Spleen (tissue), 13 donors: ENCODE measurements at places on chromosomes 11 and 22. TPM values are rescaled to one million over a fixed set of nuclear protein-coding genes. Genes with fewer than 3 reads are reported as not detected.

The FAM181B gene
- not detected for total RNA-seq

The CLMP gene
- 36.5 TPM for total RNA-seq

The GSTT2B gene
- 2.0 TPM for total RNA-seq

The GPHA2 gene
- not detected for total RNA-seq

The CRYBB2 gene
- not detected for total RNA-seq

The TSKU gene
- 12.0 TPM for total RNA-seq

The OR8D4 gene
- not detected for total RNA-seq

The CSF2RB gene
- 36.6 TPM for total RNA-seq

The PKP3 gene
- not detected for total RNA-seq

The EMID1 gene
- 90.3 TPM for total RNA-seq

The LINC01488 gene
- total RNA-seq: not detected

The SCUBE2 gene
- 5.6 TPM for total RNA-seq

The AGBL2 gene
- 2.0 TPM for total RNA-seq

- peaks cover 3% of the 10 kb centered on the region for H3K36me3 ChIP-seq
- H3K27ac ChIP-seq: no peak overlapping the region
- DNase-seq: no peak
- H3K27me3 ChIP-seq: no peaks in the 10 kb centered on the region
These were observed 10.4 kb downstream of the LMF2 start for GRCh38 chr22:50497093-50497492.

- no peak overlapping the region for H3K4me3 ChIP-seq
- H3K27me3 ChIP-seq: no peaks in the 10 kb centered on the region
These were observed 20.8 kb downstream of the KCNA4 start for GRCh38 chr11:29996016-29996415.

GRCh38 chr11:110432713-110433392 lies 3.1 kb downstream of the FDX1 start:
- peaks cover 40% of the 10 kb centered on the region for H3K4me1 ChIP-seq
- no peak for DNase-seq
- no peak overlapping the region for H3K4me3 ChIP-seq
- no peaks in the 10 kb centered on the region for H3K27me3 ChIP-seq
- H3K27ac ChIP-seq: no peak overlapping the region
- H3K36me3 ChIP-seq: no peaks in the 10 kb centered on the region

DNA sequence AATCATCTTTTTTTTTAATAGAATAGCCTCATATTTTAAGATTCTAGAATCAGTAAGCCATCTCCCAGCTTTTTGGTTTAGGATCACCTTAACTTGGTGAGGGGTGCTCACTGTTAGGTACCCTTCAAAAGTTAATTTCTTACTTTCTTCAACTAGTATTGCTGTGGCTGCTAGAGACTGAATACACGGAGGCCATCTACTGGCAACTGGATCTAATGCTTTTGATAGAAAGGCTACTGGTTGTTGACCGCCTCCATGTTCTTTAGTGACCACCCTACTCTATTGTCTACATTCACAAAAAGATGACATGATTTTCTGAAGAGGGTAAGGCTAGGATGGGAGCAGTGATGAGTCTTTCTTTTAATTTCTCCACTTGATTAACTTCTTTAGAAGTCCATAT lies 16.7 kb upstream of the ALDH3B2 start:
- H3K4me1 ChIP-seq: no peaks in the 10 kb centered on the region
- DNase-seq: no peak
- H3K27ac ChIP-seq: no peak overlapping the region
- H3K36me3 ChIP-seq: no peaks in the 10 kb centered on the region

GRCh38 chr11:82903843-82904586 lies 2.5 kb downstream of the DDIAS start:
- no peak for DNase-seq
- H3K27ac ChIP-seq: no peak overlapping the region
- no peaks in the 10 kb centered on the region for H3K36me3 ChIP-seq
- no peak overlapping the region for H3K4me3 ChIP-seq
- peaks cover 17% of the 10 kb centered on the region for H3K27me3 ChIP-seq

DNA sequence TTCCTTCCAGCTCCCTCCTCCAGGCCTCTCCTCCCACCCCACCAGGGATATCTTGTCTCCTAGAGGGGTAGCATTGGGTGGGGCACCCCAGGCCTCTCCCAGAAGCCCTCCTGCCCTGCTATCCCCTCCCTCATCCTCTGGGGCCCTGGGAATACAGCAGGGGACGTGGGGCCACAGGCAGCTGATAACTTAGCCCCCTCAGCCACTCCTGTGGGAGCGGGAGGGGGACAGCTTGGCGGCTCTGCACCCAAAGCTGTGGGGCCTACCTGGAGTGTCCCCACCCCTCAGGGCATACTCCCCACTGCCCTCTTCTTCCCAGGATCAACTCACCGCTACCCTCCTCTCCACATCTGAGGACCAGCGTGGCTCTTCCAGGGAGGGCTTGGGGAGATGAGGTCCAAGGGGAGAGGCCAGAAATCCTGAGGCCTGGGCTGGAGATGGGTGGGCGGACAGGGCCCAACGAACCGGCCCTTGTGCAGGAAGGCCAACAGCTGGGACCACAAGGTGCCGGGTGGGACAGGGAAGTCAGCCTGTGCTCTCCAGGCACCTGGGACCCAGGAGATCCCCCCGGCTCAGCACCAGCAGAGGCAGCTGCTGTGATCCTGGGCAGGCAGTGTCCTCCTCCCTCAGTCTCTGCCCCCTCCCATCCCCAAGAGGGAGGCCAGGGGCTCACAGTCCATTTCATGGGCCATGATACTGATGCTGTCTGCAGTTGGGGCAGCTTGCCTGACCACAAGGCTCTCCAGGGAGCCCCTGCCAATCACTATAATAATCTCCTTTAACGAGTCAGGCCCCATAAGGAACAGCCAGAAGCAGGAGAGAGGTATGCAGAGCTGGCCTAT lies 23.2 kb downstream of the NEAT1 start:
- H3K27me3 ChIP-seq: no peaks in the 10 kb centered on the region
- peak; percentile 78 for DNase-seq
- H3K4me3 ChIP-seq: no peak overlapping the region
- H3K36me3 ChIP-seq: peaks cover 15% of the 10 kb centered on the region

DNA sequence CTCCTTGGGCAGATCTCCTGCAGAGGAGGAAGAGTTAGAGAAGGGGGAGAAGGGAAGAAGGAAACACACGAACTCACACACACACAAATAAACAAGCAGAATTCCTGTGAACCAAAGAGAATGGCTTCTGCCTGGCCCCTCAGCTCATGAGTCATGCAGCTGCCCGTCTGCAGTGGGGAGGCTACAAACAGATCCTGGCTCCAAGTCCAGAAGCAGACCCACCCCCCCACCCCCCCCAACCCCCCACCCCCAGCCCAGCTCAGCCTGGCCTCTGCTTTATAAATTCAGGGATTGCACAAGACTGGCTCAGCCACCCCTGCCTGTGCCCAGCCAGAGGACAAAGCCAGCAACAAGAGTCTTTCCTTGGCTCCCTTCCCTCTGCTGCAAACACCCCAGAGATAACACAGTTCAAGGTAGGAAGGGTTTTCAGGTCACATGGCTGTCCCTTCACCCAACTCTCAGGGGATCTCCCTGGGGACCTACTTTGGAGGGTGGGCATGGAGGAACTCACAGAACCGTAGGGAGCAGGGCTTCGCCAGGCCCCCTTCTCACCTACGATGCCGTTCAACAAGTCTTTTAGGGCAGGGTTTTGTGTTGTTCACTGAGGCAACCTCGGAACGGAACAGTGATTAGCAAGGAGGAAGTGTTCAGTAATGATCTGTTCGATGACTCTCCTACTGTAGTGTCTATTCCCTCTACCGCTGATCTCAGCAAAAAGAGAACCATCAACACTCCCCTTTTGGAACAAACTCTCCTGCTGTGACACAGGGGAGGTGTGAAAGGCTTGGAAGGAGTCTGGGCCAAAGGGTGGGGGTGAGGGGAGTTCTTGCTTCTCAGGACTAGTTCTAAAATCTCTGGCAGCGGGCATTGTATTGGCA lies 35.5 kb downstream of the RPL27A start:
- H3K4me1 ChIP-seq: peaks cover 36% of the 10 kb centered on the region
- no peak for DNase-seq
- no peak overlapping the region for H3K4me3 ChIP-seq
- peak overlapping the region; percentile 59 for H3K27ac ChIP-seq

GRCh38 chr11:10993640-10994039 lies 135.8 kb upstream of the ZBED5 start:
- H3K4me1 ChIP-seq: no peaks in the 10 kb centered on the region
- H3K27ac ChIP-seq: no peak overlapping the region
- no peaks in the 10 kb centered on the region for H3K36me3 ChIP-seq
- no peak overlapping the region for H3K4me3 ChIP-seq
- H3K27me3 ChIP-seq: no peaks in the 10 kb centered on the region

GRCh38 chr11:46480166-46480726 lies 88.7 kb upstream of the CHRM4 start:
- no peaks in the 10 kb centered on the region for H3K36me3 ChIP-seq
- H3K4me3 ChIP-seq: no peak overlapping the region
- no peak overlapping the region for H3K27ac ChIP-seq
- no peaks in the 10 kb centered on the region for H3K27me3 ChIP-seq
- H3K4me1 ChIP-seq: no peaks in the 10 kb centered on the region
- no peak for DNase-seq

DNA sequence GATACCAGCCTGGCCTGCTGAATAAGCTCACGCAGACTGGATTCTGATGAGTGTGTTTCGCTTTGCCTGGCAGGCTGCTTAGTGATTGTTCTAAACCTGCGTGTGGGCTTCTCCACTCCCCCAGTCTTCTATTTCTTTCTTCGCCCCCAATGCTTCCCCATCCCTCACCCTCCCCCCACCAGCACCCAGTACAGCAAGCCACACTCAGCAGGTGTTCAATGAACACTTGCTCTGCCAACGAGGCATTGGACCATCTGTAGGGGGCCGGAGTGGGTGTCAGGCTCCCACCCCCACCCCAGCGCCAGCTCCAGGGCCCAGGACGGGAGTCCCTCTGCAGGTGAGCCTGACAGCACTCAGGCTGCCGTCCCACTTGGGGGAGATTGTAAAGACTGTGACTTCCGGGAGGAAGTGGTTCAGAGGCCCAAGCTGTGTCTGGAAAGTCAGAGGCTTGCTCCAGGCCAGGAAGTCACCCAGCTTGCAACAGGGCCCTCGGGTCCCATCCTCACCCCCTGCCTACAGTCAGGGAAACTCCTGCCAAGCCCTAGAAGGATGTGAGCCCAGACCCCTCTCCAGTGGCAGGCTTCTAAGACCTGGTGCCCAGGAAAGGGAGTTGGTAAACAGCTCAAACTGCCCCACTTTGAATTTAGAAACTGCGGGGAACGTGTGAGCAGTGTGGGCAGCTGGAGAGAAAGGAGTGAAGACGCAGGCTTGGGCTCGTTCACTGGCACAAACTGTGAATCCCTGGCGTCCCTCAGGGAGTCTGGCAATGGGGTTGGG lies 66.3 kb upstream of the PRDM11 start:
- peak overlapping the region; percentile 83 for H3K27ac ChIP-seq
- peak overlapping the region; percentile 54 for H3K4me3 ChIP-seq
- H3K36me3 ChIP-seq: no peaks in the 10 kb centered on the region
- H3K27me3 ChIP-seq: no peaks in the 10 kb centered on the region
- peaks cover 54% of the 10 kb centered on the region for H3K4me1 ChIP-seq

GRCh38 chr11:18669711-18670110 lies 28.9 kb upstream of the TMEM86A start:
- H3K4me1 ChIP-seq: no peaks in the 10 kb centered on the region
- H3K4me3 ChIP-seq: no peak overlapping the region
- no peak for DNase-seq
- no peaks in the 10 kb centered on the region for H3K27me3 ChIP-seq

- H3K27me3 ChIP-seq: no peaks in the 10 kb centered on the region
- no peak overlapping the region for H3K27ac ChIP-seq
- no peaks in the 10 kb centered on the region for H3K36me3 ChIP-seq
These were observed 245.5 kb downstream of the BRD1 start for GRCh38 chr22:49582181-49582580.

- H3K27me3 ChIP-seq: no peaks in the 10 kb centered on the region
- no peaks in the 10 kb centered on the region for H3K36me3 ChIP-seq
- H3K4me3 ChIP-seq: no peak overlapping the region
- peak; percentile 83 for DNase-seq
These were observed 35.0 kb upstream of the PRAME start for GRCh38 chr22:22593964-22594656.

GRCh38 chr11:120545813-120546212 lies 34.3 kb downstream of the GRIK4 start:
- no peak overlapping the region for H3K27ac ChIP-seq
- no peaks in the 10 kb centered on the region for H3K27me3 ChIP-seq
- H3K36me3 ChIP-seq: no peaks in the 10 kb centered on the region
- no peak for DNase-seq
- no peak overlapping the region for H3K4me3 ChIP-seq

GRCh38 chr11:6864438-6864837 lies 1.6 kb downstream of the OR10A2 start:
- H3K36me3 ChIP-seq: no peaks in the 10 kb centered on the region
- no peak overlapping the region for H3K4me3 ChIP-seq
- no peaks in the 10 kb centered on the region for H3K4me1 ChIP-seq
- no peak for DNase-seq

DNA sequence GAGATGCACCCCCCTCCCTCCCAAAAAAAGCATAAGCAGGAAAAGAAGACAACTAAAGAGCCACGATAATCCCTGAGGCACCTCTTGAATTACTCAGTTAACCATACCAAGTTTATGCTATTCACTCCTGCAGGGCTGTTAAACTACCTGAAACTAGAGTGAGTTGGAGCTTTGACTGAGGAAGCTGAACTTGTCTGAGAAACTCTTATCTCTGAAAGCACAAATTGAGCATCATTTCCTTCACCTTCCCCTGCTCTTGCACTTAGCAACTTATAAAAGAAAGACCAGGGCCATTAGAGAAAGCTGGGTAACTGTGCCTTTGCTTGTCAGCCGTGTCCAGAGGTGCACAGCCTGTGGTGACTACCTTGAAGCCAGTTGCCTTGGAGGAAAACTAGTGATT lies 745.6 kb downstream of the NELL1 start:
- no peak for DNase-seq
- no peaks in the 10 kb centered on the region for H3K36me3 ChIP-seq
- H3K4me3 ChIP-seq: no peak overlapping the region
- no peaks in the 10 kb centered on the region for H3K27me3 ChIP-seq
- no peaks in the 10 kb centered on the region for H3K4me1 ChIP-seq

DNA sequence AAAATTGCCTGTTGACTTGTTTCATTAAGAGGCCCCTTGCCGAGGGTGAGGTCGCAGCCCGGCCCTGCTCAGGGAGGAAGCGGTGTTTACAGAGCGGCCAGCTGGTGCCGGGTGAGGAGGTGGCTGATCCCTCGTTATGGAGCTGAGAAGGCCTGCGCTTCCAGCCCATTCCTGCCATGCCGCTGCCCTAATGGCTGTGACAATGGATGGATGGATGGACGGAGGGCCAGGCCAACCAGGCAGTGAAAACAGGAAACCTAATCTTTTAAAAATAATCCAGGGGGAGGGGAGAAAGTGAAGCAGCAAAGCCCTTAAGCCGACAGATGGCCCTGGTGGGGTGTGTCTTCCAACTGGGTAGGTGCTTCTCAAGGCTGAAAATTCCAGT lies 38.5 kb downstream of the BCR start:
- no peaks in the 10 kb centered on the region for H3K36me3 ChIP-seq
- no peak overlapping the region for H3K4me3 ChIP-seq
- H3K27me3 ChIP-seq: no peaks in the 10 kb centered on the region
- peak; percentile 93 for DNase-seq

- peaks cover 24% of the 10 kb centered on the region for H3K4me1 ChIP-seq
- no peaks in the 10 kb centered on the region for H3K27me3 ChIP-seq
- peaks cover 57% of the 10 kb centered on the region for H3K36me3 ChIP-seq
- H3K4me3 ChIP-seq: no peak overlapping the region
- peak; percentile 82 for DNase-seq
- H3K27ac ChIP-seq: peak overlapping the region; percentile 83
These were observed 20.6 kb downstream of the POLR3H start for GRCh38 chr22:41523464-41524221.

- no peaks in the 10 kb centered on the region for H3K36me3 ChIP-seq
- peaks cover 17% of the 10 kb centered on the region for H3K27me3 ChIP-seq
- H3K4me3 ChIP-seq: no peak overlapping the region
- DNase-seq: no peak
- H3K4me1 ChIP-seq: peaks cover 3% of the 10 kb centered on the region
These were observed 92.0 kb downstream of the SLC17A6 start for GRCh38 chr11:22430141-22430541.
